ENCODE measurements at places on chromosomes 1 and 21.

- DNase-seq, result no peak
Measured at GRCh38 chr1:210384625-210385024, 55.9 kb downstream of the HHAT start.

- DNase-seq, result no peak
Measured at GRCh38 chr1:209397371-209397770, 186.1 kb upstream of the CAMK1G start.

DNA sequence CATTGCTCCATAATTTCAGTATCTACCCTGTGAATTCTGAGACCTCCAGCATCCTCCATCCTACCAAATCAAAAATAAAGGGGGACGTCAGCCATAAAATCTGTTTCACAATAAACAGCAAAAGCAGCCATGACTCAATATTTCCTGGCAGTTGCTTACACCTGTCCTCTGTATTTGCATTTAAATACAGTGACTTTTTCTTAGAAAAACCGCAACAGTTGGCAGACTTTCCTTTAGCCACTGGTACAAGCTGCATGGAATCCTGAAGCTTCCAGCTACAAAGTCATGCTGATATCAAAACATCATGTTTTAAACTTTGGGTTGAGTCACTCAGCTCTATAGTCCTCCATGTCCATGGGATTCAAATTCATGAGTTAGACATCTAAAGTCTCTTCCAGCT, 278.0 kb upstream of the KAZN start:
- no peak for DNase-seq

- no peak for DNase-seq
Measured at GRCh38 chr1:222950892-222951291, 136.1 kb downstream of the DISP1 start.

GRCh38 chr1:237012788-237013383, 8.6 kb upstream of the MT1HL1 start:
- no peak for DNase-seq

DNA sequence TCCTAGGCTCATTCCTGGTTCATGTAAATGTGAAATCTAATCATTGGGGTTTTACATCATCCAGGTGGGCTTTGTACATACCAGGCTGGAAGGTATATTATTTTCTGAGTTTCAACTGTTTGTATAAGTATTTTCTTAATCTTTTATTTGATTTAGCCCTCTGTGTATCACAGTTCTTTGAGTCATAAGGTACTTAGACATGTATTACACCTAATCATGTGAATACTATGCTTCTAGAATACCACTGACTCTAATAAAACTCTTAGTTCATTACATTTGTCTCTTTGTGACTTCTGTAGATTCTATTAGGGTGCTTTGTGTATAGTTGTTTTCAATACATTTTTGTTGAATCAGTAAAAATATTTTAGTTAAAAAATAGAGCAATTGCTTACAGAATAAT, 92.8 kb downstream of the ZFYVE9 start:
- no peak for DNase-seq

DNA sequence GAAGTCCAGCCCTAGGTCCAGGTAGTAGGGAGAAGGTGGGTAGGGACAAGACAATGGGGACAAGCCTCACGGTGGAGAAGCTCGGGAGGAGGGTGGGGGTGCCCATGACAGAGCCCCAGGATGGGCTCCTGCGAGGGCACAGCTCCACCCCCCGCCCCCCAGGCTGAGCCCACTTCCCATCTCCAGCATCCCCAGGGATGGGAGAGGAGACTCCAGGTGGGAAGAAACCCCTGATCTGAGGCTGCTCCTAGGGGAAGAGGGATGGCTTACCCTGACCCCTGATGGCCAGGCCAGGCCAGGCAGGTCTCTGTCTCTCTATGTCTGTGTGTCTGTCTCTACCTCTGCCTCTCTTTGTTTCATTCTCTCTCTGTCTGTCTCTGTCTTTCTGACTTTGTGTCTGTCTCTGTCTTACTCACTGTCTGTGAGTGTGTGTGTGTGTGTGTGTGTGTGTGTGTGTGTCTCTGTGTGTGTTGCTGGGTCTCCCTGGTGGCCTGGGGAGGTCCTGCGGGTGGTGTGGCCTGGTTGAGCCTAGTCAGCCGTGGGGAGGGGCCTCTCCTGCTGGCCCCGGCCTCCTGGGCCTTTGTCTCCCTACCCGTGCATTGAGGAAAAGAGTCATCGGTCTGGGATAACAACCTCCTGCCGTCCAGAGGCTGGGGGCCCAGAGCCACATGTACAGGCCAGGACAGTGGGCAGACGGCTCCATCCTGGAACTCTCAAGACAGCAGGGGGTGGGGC, 45.7 kb downstream of the WNT9A start:
- no peak for DNase-seq

DNA sequence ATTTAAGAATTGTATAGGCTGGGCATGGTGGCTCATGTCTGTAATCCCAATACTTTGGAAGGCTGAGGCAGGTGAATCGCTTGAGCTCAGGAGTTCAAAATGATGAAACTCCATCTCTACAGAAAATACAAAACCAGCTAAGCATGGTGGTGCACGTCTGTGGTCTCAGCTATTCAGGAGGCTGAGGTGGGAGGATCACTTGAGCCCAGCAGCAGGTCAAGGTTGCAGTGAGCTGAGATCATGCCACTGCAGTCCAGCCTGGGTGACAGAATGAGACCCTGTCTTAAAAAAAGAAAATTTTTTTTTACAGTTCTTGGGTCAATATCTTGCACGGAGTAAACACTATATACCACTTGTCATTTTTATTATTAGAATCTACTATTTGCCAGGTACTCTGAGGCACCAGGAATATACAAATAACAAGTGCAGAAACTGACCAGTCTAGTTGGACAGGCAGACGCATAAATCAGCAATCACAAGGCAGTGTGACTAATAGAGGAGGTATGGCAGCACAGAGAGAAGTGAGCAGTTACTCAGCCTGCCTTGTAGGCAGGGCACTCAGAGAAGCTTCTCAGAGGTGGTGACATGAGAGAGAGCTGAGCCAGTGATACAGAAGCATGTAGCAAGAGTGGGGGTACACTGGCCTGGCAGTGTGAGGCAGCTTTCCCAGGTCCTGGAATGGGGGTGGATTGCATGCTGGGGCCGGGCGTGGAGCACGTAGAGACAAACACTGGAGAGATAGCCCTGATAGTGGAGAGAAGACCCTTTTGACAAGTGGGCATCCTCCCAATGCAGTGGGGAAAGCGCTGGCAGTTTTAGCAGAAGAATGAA, 8.0 kb downstream of the PHLDA3 start:
- DNase-seq, result peak; percentile 96

DNA sequence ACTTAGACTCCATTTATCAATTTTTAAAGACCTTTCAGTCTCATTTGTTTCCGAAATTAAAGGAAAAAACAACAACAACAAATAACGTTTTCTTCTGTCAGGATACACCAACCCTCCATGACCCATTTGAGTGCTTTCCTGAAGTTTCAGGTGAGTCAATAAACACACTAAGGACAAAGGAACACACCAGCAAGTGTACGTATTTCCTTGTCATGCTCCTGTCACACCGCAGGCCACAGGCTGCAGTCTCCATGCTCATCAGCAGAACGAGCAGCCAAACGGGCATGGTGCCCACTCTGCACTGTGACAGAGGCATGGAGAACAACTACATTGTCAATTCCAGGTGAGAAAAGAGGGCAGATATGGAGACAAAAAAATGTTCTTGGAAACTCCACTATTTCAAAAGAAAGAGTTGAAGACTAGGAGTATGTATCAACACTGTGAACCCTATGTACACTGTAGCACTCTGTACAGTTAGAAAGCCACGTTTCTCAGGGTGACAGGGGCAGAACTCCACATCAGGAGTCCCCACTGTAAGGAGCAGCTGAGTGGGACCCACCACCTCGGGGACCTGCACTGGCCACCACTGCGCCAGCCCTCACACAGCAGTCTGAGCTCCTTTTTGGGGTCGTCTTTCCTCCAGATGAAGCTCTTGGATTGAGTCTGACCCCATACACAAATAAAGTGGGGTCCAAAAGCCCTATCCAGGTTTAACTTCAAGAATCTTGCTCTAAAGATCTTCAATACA, 2.6 kb downstream of the PTTG1IP start:
- no peak for DNase-seq

DNA sequence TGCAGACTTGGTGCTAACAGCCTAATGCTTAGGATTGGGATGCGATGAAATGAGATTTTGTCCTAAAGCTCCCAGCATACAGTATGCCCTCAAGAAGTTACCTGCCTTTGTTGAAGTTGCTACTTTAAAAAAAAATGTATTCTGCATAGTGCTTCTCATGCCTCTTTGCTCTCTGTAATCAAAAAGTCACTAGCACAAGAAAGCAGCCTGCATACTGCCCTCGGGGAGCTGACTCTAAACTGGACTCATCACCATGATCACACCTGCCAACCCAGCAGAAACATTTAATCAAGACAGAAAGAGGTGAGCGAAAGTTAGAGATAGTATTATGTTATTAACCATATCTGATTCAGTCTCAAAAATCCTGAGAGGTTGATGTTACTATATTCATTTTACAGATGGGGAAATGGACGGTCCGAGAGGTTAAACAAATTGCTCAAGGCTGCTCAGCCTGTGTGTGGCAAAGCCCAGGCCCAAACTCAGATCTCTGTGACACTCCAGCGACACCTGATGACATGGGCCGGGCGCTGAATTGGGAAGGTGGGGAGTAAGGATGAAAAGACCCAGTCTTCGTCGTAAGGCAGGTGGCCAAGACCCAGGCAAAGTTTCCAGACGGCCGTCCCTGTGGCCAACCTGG, 1.1 kb downstream of the BATF3 start:
- DNase-seq, result no peak

DNA sequence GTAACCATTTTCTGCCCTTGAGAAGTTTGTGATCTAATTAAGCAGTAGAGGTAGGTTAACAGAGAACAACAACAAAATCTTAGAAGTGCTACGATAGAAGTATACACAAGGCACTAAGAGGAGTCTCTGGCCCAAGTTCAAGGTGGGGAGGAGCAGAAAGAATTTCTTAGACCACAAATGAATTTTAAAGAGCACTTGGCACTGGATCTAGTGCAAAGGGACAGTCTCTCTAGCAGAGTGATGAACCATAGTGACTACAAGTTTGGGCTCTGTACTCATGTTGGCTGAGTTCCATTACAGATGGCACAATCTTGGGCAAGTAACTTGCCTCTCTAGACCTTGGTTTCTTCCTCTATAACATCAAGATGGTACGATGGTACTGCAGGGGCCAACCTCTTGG, 33.3 kb upstream of the PIGC start:
- DNase-seq, result no peak

DNA sequence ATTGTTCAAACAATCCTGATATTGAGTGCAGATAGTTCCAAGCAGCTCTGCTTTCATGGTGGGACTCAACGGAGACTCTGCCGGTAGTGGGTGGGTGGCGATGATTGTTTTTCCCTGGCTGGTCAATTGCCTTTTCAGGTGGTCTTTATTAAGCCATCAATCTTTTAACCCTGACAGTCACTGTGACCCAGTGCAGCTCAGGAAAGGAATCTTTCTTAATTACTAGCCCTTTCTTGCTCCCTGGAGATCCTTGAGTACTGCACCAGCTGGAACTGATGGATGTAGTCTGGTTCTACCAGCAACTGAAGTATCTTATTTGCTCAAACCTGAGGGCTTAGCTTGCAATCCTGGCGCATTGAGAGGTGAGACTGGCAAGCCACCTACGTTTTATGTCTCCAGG, 196.4 kb downstream of the PLPP3 start:
- no peak for DNase-seq

GRCh38 chr1:34477632-34478141, 277.2 kb upstream of the GJB5 start:
- DNase-seq, result no peak

DNA sequence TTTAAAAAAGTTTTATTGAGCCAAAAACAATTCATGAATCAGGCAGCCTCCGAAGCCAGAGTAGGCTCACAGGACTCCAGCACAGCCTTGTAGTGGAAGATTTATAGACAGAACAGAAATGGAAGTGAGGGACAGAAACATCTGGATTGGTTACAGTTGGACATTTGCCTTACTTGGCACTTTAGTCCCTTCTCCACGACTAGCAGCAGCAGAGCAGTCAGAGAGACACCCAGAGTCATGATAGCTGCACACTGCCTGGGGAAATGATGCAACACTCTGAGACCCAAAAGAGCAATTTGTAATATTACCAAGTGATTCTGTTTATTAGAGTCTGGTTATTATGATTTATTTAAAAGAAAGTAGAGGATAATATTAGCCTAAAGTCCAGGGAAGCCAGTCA, 72.2 kb upstream of the KRTAP11-1 start:
- no peak for DNase-seq

- DNase-seq, result no peak
Measured at GRCh38 chr1:243595527-243596210, 254.4 kb downstream of the AKT3 start.

DNA sequence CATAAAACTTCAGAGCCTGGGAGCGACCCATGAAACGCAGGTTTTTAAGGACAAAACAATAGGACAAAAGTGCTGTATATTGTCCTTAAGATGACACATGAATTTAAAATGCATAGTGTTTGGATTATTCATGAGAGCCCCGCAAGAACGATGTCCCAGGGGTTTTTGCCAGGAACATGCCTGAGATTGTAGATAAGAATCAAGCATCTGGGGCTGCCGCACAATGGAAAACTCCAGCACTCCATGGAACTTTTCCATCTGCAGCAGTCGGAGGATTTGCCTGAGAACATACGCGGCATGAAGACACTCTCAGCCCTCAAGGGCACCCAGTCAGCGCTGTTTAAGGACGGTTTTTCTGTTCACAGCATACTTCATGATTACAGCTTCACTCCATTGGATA, 5.3 kb upstream of the ERG start:
- DNase-seq, result peak; percentile 36

DNA sequence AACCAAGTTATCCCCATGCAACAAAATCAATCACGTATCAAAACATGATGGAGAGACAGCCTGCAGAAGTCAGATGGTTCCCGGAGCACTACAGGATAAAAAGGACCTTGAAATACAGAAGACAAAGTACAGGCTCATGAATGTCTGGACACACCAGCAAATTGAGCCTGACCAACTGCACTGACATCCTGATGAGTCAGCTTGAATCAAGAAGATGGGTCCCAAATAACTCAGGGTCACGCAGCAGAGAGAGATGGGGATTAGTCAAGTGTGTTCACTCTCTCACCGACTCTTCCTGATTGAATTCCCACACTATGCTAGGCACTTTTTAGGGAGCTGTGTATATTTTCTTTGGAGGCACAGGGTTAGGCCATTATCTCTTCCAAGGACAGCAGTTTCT, 71.1 kb upstream of the DIRAS3 start:
- DNase-seq, result no peak

DNA sequence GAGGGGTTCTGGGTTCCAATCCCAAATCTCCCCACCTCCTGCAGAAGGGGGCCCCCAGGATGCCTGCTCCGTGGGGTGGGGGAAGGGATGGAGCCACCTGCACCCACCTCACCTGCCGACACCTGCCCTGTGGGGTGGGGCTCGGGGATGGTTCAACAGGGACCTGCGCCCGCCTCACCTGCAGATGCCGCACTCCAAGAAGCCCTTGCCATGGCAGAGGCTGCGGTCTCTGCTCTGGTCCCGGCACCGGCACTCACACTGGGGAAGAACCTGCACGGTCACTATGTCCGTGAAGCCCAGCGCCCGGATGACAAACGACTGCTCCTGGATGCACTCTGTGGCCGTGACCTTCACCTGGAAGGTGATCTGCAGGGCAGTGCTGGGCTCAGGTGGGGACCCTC, 18.1 kb upstream of the PTTG1IP start:
- no peak for DNase-seq

- DNase-seq, result no peak
Measured at GRCh38 chr1:41330588-41331545, 30.4 kb upstream of the FOXO6 start.

GRCh38 chr1:184945678-184946412, 28.5 kb downstream of the NIBAN1 start:
- DNase-seq, result no peak
